ENCODE measurements at places on chromosomes 5 and 9.

GRCh38 chr9:119003201-119003611 lies 366.0 kb downstream of the BRINP1 start:
- DNase-seq: no peak

- no peak for DNase-seq
Observed at GRCh38 chr9:132365986-132366385, 11.2 kb upstream of the SETX start.

DNA sequence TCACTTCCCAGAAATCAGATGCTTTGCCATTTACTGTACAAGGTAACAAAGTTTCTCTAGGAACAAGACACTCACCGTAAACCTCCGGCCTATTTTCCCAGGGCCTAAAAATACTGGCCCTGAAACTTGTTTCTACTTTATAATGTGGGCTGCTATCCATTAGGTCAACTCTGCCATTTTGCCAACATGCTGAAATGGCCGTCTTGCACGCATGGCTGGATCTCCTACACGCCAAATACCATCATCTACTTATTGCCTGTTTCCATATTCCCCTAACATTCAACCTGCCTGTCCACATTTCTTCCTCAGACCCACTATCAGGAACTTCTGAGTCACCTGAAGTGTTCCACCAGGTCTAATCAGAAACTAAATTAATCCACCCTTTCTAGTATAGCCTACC lies 4.7 kb downstream of the TBCA start:
- DNase-seq: no peak

DNA sequence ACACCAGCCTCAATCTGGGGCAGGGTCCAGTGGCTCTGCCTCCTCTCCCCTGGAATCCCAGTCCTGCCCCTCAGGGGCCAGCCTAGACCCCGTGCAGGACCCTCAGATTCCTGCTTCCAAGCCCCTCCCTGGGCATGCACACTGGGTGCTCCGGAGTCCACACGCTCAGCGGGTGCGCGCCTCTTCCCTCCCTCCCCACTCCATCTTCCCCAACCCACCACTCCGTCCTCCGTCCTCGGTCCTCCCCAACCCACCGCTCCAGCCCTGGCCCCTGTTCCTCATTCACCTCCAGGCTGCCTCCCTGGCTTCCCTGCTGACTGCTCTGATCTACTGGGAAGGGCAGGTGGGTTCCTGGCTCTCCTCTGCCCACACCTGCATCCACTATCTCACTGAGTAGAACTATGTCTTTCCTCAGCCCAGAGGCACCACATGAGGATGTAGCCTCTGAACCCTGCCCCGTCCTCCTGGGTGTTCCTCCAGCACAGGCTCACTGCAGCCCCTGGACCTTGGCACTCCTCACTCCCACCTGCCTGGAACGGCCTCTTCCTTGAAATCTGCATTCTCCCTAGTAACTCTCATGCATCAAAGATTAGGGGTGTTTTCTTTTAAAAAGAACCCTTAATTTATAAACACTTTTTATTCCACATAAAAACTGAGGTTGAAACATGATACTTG lies 92.8 kb downstream of the CAMSAP1 start:
- DNase-seq: no peak

- no peak for DNase-seq
Observed at GRCh38 chr5:132639706-132640130, 18.3 kb upstream of the IL13 start.

GRCh38 chr9:94859226-94859625 lies 132.7 kb downstream of the AOPEP start:
- DNase-seq: no peak

- DNase-seq: no peak
Observed at GRCh38 chr5:10337986-10338385, 15.5 kb upstream of the MARCHF6 start.

DNA sequence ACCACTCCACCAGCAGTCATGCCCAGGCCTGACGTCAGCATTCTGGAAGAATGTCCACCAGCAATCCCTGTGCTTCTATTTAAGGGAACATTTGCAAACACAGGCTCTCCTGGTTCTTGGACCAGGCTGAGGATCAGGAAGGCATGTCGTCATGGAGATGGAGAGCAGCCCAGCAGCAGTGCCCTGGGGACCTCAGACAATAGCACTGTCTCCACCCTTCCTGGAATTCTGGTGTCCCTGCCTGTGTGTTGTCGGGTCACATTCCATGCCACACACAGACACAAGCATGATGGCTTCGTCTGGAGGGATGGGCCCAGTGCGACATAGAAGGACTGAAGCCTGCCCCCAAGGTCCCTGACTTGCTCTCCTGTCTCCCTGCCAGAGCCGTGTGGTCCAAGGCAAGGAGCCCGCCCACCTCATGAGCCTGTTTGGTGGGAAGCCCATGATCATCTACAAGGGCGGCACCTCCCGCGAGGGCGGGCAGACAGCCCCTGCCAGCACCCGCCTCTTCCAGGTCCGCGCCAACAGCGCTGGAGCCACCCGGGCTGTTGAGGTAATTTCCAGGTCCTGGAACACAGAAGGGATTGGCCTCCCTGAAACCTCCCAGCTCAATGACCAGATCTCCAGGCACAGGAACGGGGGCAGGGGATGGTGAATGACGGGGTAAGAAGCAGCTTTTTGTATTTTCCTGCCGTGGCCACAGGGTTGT lies 43.8 kb downstream of the STOM start:
- no peak for DNase-seq

- no peak for DNase-seq
Observed at GRCh38 chr5:32109236-32109635, 64.9 kb downstream of the GOLPH3 start.

GRCh38 chr5:153624451-153624765 lies 133.9 kb downstream of the GRIA1 start:
- no peak for DNase-seq

DNA sequence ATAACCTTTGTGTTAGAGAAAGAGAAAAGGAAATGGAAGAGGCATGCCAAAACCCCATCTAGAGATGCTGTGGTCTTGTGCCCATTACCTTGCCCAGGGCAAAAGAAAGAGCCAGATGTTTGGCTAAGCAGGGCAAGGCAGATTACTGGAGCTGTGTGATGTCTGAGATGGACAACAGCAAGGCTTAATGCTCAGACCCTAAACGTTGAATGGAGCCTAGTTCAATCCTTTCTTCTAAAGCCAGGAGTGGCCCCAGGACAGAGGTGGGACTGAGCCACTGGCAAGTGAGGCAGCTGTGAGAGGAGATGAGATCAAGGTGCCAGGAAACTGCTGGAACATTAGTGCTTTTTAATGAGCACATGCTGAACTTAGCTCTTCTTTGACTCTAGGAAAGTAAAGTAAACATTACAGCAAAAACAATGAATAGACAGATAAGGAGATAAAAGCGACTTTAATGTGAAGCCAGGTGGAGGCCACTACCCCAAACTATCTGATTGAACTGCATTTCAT lies 143.0 kb upstream of the EGFLAM start:
- no peak for DNase-seq

DNA sequence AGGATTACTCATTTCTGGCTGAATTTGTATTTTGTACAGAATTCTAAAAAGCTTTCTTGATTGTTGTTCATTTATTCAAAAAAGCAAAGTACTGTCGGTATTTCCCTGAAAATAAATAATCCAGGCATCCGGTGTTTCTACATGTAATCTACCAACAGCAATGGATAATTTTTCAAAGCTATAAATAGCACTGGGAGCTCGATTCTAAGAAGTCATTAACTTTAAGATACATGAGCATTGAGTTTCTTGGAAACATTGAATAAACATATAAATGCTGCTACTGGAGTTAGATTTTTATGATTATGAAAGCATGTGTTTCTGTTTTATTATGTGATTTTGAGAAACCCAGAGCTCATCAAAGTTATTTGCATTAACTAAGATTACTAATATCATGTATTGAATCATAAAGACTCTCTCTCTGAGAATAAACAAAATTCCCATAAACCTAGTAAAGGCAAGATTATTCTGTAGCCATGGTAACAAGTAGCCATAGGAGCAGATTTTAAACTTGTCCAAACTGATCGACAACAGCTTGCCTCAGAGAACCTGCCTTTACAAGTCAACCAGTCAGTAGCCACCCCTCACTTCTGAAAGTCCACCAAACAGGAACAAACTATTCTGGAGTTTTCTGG lies 197.0 kb downstream of the DRD1 start:
- DNase-seq: no peak

DNA sequence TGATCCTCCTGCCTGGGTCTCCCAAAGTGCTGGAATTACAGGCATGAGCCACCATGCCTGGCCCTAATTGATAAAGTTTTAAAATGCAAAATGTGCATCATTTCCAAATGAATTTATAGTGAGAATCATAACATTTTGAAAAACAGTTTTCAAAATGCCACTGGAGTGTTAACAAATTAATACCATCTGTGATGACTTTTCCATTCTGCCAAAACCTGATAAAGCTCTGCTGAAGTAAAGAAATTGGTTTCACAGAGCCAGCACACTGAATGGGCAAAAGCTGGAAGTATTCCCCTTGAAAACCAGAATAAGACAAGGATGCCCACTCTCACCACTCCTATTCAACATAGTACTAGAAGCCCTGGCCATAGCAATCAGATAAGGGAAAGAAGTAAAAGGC lies 89.6 kb downstream of the MUSK start:
- no peak for DNase-seq

GRCh38 chr5:72112389-72112788 lies 5.1 kb downstream of the MAP1B start:
- DNase-seq: no peak

DNA sequence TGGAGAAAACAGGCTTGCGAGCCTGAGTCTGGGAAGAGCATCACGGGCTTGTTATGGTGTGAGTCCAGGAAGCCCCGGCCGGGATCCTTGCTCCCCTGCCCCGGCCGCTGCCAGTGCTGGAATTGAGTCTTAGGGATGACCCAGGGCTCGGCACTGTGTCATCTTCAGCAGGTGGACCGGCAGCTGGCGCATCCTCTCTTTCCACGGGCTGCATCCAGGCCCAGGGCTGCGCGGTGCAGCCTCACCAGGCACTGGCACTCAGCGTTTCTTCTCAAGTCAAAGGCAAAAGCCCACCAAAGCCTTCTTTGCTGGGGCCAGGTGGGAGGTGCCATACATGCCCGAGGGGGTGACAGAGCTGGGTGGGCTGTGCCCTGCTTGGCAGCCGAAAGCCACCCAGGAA lies 46.6 kb downstream of the COL5A1 start:
- DNase-seq: no peak

GRCh38 chr9:124357721-124358361 lies 57.4 kb downstream of the PSMB7 start:
- no peak for DNase-seq

- no peak for DNase-seq
Observed at GRCh38 chr5:40630126-40630525, 49.6 kb upstream of the PTGER4 start.

DNA sequence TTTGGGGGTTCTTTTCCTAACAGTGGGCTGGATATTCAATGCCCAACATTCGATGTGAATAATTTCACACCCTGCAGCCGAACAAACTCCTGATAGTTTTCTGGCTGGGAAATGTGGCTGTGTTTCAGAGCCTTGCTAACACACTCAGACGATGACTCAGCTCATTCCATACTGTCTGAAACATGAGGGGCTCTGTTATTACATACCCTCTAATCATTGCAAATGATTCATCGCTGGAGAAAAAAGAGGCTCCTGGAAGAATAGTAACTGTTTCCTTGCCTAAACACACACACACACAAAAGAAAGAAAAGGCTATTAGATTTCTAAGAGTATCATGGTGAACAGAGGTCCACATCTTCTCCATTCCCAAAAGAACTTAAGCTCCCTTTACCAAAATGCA lies 75.8 kb downstream of the OXCT1 start:
- DNase-seq: no peak

GRCh38 chr5:64292611-64293215 lies 127.1 kb downstream of the RNF180 start:
- no peak for DNase-seq

All from NK-92 treated with Interleukin-12 subunit alpha and Interleukin-12 subunit beta, amount 100 ng/mL, for 24 hours (cell line).